ENCODE measurements at places on chromosomes 16 and 17. TPM values are rescaled to one million over a fixed set of nuclear protein-coding genes. Genes with fewer than 3 reads are reported as not detected.

- DNase-seq, result no peak
These were observed 14.7 kb upstream of the CDH1 start for GRCh38 chr16:68722119-68723024.

GRCh38 chr17:56933868-56934267, 20.0 kb upstream of the TRIM25 start:
- DNase-seq, result no peak

GRCh38 chr17:67492824-67493517, 115.9 kb downstream of the PITPNC1 start:
- DNase-seq, result no peak

The CCDC40 gene
- 3.3 TPM for total RNA-seq

- DNase-seq, result no peak
These were observed 40.2 kb upstream of the SLC12A3 start for GRCh38 chr16:56824804-56825203.

The KIF1C gene
- total RNA-seq, result 235 TPM

The CSH1 gene
- not detected for total RNA-seq

DNA sequence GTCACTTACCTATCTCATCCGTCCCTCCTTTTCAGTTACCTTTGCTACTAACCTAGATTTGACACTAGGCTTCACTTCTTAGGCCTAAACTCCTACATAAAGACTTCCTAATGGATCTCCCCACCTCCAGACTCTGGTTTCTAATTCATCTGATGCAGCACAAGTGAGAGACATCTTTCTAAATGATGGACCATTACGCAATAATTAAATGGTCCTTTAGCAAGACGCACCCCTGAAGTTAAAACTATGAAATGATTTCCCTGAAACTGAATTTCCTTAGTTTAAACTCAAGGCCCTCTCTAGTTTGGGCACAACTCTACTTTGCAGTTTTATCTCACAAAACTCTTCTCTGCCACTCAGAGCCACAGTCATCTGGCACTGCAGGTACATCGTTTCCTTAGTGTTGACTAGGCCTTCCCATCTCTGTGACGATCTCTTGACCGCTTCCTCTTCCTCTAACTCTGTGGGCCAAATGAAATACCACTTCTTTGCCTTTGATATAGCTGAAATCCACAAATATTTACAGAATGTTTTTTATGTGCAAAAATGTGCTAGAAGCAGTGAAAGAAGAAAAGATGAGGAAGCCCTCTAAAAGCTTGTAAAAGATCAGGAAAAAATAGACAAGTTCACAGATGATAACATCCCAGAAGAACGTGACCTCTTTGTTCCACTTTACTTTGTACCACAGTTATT, 3.3 kb downstream of the SYNRG start:
- DNase-seq, result no peak

The CYB5B gene
- 45.8 TPM for total RNA-seq
